Neural crest cell (in vitro differentiated cells): ENCODE measurements at places on chromosomes 2 and 18. TPM values are rescaled to one million over a fixed set of nuclear protein-coding genes. Genes with fewer than 3 reads are reported as not detected.
A peak's percentile ranks its signal among the peaks of the same experiment; 100 is the strongest.

Gene KCNF1
- 0.93 and 1.1 TPM in 2 replicates for total RNA-seq

Gene SERPINB10
- not detected in 2 replicates for total RNA-seq

Gene TDRD15
- not detected in 2 replicates for total RNA-seq

Gene PCARE
- total RNA-seq, result not detected in 2 replicates

Gene HOXD13
- not detected in 2 replicates for total RNA-seq

Gene AKAIN1
- total RNA-seq, result not detected in 2 replicates

Gene MYO7B
- 0.28 TPM in 1 of 2 replicates, not detected in the other for total RNA-seq

Gene RSAD2
- 1.0 and 1.1 TPM in 2 replicates for total RNA-seq

Gene GCG
- total RNA-seq, result 0.27 TPM in 1 of 2 replicates, not detected in the other

Gene CYP27A1
- total RNA-seq, result 3.2 and 4.8 TPM in 2 replicates

Gene IL36G
- not detected in 2 replicates for total RNA-seq

- H3K27me3 ChIP-seq, result peaks cover 46% of the 10 kb centered on the region
- no peak for DNase-seq
- H3K4me1 ChIP-seq, result peaks cover 16% of the 10 kb centered on the region
- H3K27ac ChIP-seq, result no peak overlapping the region
- no peaks in the 10 kb centered on the region for H3K36me3 ChIP-seq
Observed at GRCh38 chr2:176826984-176827668, 385.5 kb upstream of the HNRNPA3 start.

- no peaks in the 10 kb centered on the region for H3K36me3 ChIP-seq
- H3K27ac ChIP-seq, result peak overlapping the region; percentile 47
- peaks cover 5% of the 10 kb centered on the region for H3K27me3 ChIP-seq
- H3K4me3 ChIP-seq, result no peak overlapping the region
Observed at GRCh38 chr2:240947607-240948006, 41.5 kb downstream of the CROCC2 start.

GRCh38 chr2:10831400-10831985 is 18.9 kb upstream of the PDIA6 start:
- peaks cover 15% of the 10 kb centered on the region for H3K4me1 ChIP-seq
- no peak overlapping the region for H3K27ac ChIP-seq
- no peak for DNase-seq
- peaks cover 17% of the 10 kb centered on the region for H3K27me3 ChIP-seq
- no peak overlapping the region for H3K4me3 ChIP-seq

DNA sequence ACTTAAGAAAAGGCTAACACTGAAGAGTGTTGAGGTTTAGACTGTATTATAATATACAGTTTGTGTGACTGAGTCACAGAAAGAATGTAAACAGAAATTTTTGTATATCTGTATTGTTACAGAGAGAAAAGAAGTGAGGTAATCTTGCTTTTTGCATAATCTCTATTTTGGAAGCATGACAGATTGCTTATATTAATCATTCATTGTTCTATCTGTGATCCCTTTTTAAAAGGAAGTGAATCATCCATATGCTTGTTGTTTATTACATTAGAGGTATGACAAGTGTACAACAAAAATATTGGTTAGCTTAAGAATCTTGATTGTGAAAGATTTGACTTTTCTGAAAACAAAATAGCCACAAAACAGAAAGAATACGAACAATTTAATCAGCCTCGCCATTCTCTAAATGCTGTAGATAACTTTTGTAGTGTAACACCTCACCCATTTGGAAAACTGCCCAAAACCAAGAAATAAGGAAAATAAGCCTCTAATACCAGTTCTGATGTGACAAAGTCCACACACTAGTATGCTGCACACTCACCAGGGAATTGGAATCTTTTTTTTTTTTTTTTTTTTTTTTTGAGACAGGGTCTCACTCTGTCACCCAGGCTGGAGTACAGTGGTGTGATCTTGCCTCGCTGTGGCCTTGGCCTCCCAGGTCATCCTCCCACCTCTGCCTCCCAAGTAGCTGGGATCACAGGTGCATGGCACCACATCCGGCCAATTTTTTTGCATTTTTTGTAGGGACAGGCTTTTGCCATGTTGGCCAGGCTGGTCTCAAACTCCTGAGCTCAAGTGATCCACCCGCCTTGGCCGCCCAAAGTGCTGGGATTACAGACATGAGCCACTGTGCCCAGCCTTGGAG is 91.5 kb upstream of the LPIN2 start:
- no peak overlapping the region for H3K4me3 ChIP-seq
- no peak overlapping the region for H3K27ac ChIP-seq

DNA sequence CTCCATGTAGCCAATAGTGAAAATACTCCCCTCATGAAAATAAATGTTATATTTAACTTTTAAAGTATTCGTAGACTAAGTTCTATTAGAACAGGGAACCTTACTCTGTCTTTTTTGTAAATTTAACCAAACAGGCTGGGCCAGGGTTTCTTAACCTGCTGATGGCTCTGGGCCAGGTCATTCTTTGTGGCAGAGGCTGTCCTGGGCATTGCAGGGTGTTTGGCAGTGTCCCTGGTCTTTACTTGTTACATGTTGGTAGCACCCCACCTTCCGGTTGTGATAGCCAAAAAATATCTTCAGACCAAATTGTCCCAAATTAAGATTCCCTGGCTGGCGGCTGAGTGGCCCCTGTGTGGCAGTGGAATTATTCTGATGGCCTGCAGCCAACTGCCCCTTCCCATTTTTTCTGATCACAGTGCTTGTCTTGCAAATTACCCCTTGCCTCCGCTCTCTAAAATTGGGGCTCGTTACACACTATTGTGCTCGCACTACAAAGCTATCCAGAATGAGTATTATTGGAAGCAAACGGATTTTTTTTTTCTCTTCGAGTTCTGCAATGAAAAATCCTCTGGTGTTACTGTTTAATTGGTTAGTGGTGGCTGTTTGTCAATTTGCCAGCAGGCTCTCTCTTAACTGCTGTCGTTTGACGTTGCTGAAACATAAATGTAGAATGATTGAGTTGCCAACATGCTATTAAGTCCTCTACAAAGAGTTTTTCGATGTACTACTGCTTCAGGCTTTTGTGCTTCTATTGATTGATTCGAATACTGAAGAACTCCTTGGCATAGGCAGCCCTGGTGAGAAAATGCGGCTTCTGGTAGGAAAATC is 216.9 kb downstream of the SH3RF3 start:
- H3K27ac ChIP-seq, result no peak overlapping the region
- peaks cover 4% of the 10 kb centered on the region for H3K27me3 ChIP-seq
- peaks cover 36% of the 10 kb centered on the region for H3K4me1 ChIP-seq
- H3K36me3 ChIP-seq, result no peaks in the 10 kb centered on the region
- no peak for DNase-seq

DNA sequence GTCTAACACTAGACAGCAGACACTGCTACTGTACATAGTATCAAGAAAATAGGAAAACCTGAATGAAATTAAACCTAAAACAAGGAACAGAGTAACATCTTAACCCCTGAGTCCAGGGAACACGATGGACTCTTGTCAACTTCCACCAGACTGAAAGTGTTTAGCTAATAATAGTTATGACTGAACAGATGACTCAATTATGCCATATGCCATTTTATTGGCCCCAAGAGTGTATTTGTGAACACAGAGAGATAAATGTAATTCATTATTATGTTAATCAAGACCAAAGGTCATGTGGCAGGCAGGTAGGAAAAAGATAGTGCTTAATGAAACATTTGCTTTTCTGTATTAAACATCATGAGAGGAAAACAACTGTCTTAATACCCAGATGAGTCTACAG is 58.0 kb downstream of the NYAP2 start:
- no peak overlapping the region for H3K4me3 ChIP-seq
- H3K36me3 ChIP-seq, result no peaks in the 10 kb centered on the region
- no peak overlapping the region for H3K27ac ChIP-seq
- H3K4me1 ChIP-seq, result no peaks in the 10 kb centered on the region
- no peak for DNase-seq
- H3K27me3 ChIP-seq, result no peaks in the 10 kb centered on the region

DNA sequence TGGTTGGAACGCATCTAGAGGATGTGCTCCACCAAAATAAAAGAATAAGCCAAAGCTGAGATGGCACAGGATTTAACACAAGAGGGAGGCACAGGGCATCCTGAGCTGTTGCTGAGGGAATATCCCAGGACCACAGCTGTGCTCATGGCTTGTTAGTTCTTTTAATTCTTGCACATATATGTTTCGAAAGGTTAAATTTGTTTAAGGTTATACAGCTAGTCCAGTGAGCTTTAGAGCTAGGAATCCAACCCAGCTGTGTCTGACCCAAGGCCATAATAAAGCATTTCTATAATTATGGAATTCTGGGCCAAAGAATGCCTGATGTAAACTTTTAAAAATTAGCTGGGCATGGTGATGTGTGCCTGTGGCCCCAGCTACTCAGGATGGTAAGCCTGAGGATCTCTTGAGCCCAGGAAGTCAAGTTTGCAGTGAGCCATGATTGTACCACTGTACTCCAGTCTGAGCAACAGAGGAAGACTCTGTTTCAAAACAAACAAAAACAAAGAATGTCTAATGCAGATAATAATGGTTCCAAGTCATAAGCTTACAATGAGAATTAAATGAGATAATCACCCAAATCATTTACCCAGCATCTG is 66.4 kb upstream of the CCBE1 start:
- H3K27ac ChIP-seq, result no peak overlapping the region
- no peak overlapping the region for H3K4me3 ChIP-seq
- no peaks in the 10 kb centered on the region for H3K4me1 ChIP-seq

- H3K27ac ChIP-seq, result no peak overlapping the region
- no peak for DNase-seq
- no peaks in the 10 kb centered on the region for H3K4me1 ChIP-seq
- no peak overlapping the region for H3K4me3 ChIP-seq
- no peaks in the 10 kb centered on the region for H3K27me3 ChIP-seq
Observed at GRCh38 chr2:238450440-238450861, 23.7 kb downstream of the ASB1 start.

GRCh38 chr18:13892098-13892497 is 23.2 kb downstream of the MC2R start:
- H3K27me3 ChIP-seq, result no peaks in the 10 kb centered on the region
- no peaks in the 10 kb centered on the region for H3K4me1 ChIP-seq
- no peak overlapping the region for H3K27ac ChIP-seq
- no peak overlapping the region for H3K4me3 ChIP-seq
- DNase-seq, result no peak

- DNase-seq, result no peak
- H3K27ac ChIP-seq, result no peak overlapping the region
- H3K4me3 ChIP-seq, result no peak overlapping the region
- H3K36me3 ChIP-seq, result no peaks in the 10 kb centered on the region
- H3K4me1 ChIP-seq, result no peaks in the 10 kb centered on the region
Observed at GRCh38 chr18:51128533-51128932, 68.9 kb downstream of the MEX3C start.

GRCh38 chr18:8779251-8779650 is 73.9 kb downstream of the MTCL1 start:
- H3K36me3 ChIP-seq, result no peaks in the 10 kb centered on the region
- no peaks in the 10 kb centered on the region for H3K27me3 ChIP-seq
- no peak overlapping the region for H3K27ac ChIP-seq
- DNase-seq, result no peak
- H3K4me3 ChIP-seq, result no peak overlapping the region

- H3K4me1 ChIP-seq, result peaks cover 54% of the 10 kb centered on the region
- peak overlapping the region; percentile 88 for H3K4me3 ChIP-seq
- no peaks in the 10 kb centered on the region for H3K27me3 ChIP-seq
- peaks cover 5% of the 10 kb centered on the region for H3K36me3 ChIP-seq
- H3K27ac ChIP-seq, result peak overlapping the region; percentile 95
Observed at GRCh38 chr2:209579230-209579749, 155.4 kb downstream of the MAP2 start.

- H3K36me3 ChIP-seq, result no peaks in the 10 kb centered on the region
- no peak overlapping the region for H3K27ac ChIP-seq
- DNase-seq, result no peak
- H3K4me3 ChIP-seq, result no peak overlapping the region
- H3K27me3 ChIP-seq, result peaks cover 67% of the 10 kb centered on the region
Observed at GRCh38 chr2:109382951-109383350, 230.8 kb downstream of the SEPTIN10 start.

DNA sequence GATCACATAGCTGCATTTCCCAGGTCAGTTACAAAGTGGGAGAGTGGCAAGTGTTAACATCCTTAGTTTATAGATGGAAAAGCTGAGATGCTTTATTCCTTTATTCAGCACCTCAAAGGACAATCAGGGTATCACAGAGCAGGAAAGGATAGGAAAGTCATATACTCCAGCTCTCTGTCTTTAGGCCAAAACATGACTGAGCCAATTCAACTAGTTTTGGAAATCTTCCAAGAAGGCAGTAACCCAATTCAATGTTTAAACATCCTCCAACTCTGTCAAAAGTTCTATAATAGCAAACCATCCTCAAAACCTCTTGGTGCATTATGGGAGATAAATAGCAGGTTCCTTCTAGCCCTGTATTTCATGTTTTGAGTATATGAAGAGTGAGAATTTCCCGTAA is 25.2 kb downstream of the CASP8 start:
- no peak overlapping the region for H3K4me3 ChIP-seq
- H3K27me3 ChIP-seq, result no peaks in the 10 kb centered on the region
- DNase-seq, result no peak
- H3K36me3 ChIP-seq, result peaks cover 17% of the 10 kb centered on the region

DNA sequence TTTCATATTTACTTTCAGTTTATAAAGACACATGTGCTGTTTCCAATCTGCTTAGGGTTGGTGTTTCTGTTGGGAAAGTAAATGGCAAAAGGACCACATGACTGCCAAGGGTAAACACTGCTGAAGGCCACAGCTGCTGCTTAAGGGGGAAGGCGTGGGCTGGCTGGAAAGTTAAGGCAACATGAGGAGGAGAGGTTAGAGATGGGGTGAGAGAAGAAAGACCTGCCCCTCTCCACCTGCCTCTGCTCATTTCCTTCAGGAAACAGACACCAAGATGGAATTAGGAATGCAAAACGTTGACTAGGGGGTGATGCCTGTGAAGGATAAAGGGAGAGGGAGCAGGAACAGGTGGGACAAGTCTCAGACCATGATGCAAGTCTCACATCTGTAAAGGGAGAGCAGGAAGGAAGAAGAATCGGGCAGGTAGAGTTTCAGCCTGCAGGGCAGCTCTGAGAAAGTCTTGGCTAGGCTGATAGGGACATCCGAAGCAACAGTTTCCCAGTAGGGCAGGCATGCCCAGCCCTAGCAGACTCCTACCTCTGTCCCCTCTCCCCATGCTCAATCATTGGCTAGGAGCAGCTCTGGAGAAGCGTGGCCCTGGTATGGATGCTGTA is 86.0 kb downstream of the CDC42EP3 start:
- no peak overlapping the region for H3K27ac ChIP-seq
- no peak for DNase-seq
- H3K36me3 ChIP-seq, result no peaks in the 10 kb centered on the region
- H3K27me3 ChIP-seq, result peaks cover 4% of the 10 kb centered on the region
- H3K4me3 ChIP-seq, result no peak overlapping the region
- peaks cover 5% of the 10 kb centered on the region for H3K4me1 ChIP-seq
